CD4-positive, alpha-beta T cell treated with Interleukin-4 for 4 hours (primary cell): ENCODE measurements at places on chromosomes 3 and 15.

DNA sequence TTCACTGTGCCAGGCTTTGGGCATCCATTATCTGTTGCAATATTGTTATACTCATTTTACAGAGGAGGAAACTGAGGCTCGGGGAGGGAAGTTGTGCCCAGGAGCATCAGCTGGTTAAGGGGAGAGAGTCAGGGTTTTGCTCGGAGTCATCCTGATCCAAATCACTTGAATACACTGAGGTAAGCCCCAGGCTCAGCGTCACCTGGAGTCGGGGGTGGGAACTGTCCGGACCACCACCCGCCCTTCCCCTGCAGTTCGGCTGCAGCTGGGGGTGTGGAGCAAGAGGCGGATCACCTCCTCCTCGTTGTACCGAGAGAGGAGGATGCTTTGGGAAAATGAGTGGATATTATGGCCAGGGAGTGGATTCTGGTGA lies 646 bp downstream of the HRH1 start:
- DNase-seq: no peak

GRCh38 chr15:78991476-78991875 lies 46.6 kb upstream of the CTSH start:
- no peak for DNase-seq

DNA sequence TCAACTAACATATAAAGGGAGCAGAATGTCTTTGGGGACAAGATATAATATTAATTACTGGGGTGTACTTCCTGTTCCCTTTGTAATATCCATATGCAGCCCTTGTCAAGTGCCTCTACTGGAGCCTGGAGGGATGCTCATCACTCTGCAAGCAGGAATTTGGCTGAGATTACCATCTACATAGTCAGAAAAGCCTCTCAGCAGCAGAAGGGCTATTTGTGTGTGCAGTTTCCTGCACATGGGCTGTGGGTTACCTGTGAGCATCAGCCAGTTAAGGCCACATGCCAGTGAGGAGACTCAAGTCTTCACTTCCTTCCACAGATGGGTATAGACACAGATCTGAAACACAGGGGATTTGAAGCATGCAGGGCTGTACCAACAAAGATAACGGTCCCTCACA lies 278.1 kb upstream of the PLSCR5 start:
- no peak for DNase-seq

- no peak for DNase-seq
Observed at GRCh38 chr3:194602669-194603171, 30.5 kb downstream of the TMEM44 start.

DNA sequence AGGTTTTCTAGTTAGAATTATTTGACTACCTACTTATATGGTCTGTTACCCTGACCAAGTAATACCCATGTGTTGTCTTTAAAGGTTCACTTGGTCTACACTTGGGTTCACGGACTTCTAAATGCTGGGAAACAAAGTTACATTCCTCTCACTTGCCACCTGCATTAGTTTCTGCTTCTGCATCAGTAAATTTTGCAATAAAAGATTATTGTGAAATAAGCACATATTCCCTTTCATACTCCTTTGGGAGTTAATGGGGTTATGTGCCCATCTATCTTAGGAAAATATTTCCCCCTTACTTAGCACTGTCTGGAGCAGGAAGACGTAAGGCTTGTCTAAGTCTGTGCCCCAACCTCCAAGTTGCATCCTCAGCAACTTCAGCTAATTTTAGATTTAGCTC lies 160.7 kb downstream of the FRMD5 start:
- DNase-seq: no peak

- no peak for DNase-seq
Observed at GRCh38 chr3:23276913-23277658, 74.0 kb downstream of the UBE2E2 start.

DNA sequence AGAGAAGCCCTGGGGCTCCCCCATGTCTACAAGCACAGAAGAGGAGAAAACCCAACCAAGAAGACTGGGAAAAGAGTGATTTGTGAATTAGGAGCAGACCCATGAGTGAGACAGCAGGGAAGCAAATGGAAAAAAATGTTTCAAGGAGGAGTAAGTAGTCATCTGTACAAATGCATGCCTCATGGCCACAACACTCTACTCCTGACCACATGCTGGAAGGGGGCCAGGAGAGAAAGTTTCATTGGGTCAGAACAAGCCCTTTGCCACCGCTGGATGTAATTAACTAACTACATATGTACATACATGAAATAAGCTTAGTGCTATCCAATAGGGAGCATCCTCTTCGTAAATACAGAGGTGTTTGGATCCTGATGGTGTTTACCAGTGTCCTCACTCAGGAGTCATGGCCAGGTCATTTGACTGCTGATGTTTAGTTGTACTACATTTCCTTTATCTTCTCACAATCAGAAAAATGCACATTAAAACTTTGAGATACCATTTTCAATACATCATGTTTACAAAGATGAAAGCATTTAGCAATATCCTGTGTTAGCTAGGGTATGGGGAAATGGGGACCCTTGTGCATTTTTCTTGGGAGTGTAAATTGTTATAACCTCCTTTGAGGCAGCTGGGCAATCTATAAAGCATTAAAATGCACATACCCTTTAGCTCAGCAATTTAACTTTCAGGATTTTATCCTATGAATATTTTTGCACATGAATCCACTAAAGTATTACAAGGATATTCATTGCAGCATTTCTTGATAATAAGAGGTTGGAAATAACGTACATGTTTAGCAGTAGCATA lies 27.1 kb downstream of the CLRN1 start:
- DNase-seq: no peak

GRCh38 chr3:160546727-160547126 lies 18.6 kb downstream of the KPNA4 start:
- no peak for DNase-seq

DNA sequence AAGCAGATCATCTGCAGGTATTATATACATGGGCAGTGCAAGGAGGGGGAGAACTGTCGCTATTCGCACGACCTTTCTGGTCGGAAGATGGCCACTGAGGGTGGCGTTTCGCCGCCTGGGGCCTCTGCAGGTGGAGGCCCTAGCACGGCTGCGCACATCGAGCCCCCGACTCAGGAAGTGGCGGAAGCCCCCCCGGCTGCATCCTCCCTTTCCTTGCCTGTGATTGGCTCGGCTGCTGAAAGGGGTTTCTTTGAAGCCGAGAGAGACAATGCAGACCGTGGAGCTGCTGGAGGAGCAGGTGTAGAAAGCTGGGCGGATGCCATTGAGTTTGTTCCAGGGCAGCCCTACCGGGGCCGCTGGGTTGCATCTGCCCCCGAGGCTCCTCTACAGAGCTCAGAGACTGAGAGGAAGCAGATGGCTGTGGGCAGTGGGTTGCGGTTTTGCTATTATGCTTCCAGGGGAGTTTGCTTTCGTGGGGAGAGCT lies 639 bp downstream of the MKRN3 start:
- peak; percentile 28 for DNase-seq

DNA sequence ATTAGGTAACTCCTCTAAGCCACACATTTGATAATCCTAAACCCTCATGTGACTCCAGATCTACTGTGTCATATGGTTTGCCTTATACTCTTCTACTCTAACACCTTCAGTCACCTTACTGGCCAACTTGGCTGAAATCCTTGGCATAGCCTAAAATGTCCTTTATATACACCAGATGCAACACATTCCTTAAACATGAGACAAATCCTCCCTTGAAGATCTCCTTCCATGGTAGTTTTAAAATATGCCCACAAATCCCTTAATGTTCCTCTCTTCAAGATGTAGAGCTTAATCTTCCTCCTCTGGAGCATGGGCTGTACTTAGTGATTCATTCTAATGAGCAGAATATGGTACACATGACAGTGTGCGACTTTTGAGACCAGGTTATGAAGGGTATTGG lies 238.9 kb downstream of the SUCLG2 start:
- no peak for DNase-seq

DNA sequence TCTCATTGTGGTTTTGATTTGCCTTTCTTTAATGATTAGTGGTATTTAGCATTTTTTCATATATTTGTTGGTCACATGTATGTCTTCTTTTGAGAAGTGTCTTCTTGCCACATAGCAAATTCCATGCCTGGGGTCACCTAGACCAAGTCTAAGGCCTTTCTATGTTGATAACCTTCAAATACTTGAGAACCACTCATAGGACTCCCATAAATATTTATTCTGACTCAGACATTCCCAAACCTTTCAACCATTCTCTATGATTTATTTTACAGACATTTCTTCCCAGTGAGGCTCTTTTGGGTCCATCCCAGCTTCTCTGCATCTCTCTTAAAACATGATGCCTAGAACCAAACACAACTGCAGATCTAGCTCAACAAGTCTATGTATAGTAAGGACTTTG lies 69.2 kb downstream of the ATP8B4 start:
- no peak for DNase-seq

- DNase-seq: peak; percentile 1
Observed at GRCh38 chr3:127226946-127227842, 34.3 kb downstream of the PRR23E start.

- DNase-seq: no peak
Observed at GRCh38 chr3:190096345-190096744, 24.4 kb downstream of the P3H2 start.

DNA sequence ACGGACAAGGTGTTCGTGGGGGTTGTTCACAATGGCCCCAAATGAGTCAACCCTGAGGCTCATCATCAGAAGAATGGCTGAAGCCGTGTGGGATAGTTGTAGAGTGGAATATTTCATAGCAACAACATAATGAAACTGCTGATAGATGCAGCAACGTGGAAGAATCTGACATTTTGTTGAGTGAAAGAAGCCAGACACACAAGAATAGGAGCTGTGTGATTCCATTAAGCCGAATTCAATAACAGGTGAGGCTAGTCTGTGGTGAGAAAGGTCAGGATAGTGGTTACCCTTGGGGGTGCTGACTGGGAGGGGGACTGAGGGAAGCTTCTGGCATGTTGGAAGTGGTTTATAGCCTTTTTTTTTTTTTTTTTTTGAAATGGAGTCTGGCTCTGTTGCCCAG lies 144.0 kb downstream of the SMAD6 start:
- no peak for DNase-seq

DNA sequence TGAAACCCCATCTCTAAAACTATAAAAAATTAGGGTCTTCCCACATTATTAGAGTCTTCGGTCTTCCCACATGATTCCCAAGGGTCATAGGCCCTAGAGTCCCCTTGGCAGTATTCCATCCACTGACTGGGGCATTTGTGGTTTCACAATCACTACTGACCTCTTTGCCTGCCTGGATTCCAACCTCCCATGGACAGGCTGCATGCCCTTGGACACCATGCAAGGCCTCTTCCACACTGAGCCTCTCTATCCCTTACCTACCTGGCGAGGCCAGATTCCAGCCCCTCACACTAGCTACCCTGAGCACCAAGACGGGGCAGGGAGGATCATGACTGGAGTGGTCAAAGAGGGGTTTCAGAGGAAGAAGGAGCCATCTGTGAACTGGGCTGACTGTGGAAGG lies 64.4 kb downstream of the SRGAP3 start:
- DNase-seq: no peak

GRCh38 chr3:197896421-197896820 lies 53.6 kb upstream of the RPL35A start:
- no peak for DNase-seq

- DNase-seq: peak; percentile 25
Observed at GRCh38 chr15:91307601-91308000, 207.5 kb downstream of the SV2B start.

DNA sequence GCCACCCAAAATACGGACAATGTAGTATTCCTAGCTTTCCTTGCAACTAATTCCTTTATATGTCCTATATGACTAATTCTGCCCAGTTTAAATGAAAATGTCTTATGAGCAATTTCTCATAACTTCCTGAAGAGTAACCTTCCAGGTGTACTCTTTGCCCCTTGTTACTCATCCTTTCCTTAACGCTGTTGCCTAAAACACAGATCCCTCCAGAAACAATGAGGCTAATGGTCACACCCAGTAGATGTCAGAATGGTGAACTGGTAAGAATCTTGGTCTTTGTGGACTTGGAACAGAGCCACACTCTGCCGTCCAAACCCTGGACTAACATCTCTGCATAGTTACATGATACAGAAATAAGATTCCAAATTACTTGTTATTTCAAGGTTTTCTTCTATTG lies 497.9 kb downstream of the IGSF11 start:
- DNase-seq: no peak

GRCh38 chr3:112639455-112640225 lies 1.3 kb downstream of the CCDC80 start:
- no peak for DNase-seq

- no peak for DNase-seq
Observed at GRCh38 chr15:33448151-33448550, 137.4 kb downstream of the RYR3 start.

- no peak for DNase-seq
Observed at GRCh38 chr3:190076601-190077394, 43.9 kb downstream of the P3H2 start.

- DNase-seq: no peak
Observed at GRCh38 chr3:64489361-64490044, 198.3 kb downstream of the ADAMTS9 start.

- no peak for DNase-seq
Observed at GRCh38 chr3:150370122-150370602, 37.9 kb upstream of the TSC22D2 start.

GRCh38 chr3:51729042-51729633 lies 22.3 kb downstream of the GRM2 start:
- DNase-seq: no peak

DNA sequence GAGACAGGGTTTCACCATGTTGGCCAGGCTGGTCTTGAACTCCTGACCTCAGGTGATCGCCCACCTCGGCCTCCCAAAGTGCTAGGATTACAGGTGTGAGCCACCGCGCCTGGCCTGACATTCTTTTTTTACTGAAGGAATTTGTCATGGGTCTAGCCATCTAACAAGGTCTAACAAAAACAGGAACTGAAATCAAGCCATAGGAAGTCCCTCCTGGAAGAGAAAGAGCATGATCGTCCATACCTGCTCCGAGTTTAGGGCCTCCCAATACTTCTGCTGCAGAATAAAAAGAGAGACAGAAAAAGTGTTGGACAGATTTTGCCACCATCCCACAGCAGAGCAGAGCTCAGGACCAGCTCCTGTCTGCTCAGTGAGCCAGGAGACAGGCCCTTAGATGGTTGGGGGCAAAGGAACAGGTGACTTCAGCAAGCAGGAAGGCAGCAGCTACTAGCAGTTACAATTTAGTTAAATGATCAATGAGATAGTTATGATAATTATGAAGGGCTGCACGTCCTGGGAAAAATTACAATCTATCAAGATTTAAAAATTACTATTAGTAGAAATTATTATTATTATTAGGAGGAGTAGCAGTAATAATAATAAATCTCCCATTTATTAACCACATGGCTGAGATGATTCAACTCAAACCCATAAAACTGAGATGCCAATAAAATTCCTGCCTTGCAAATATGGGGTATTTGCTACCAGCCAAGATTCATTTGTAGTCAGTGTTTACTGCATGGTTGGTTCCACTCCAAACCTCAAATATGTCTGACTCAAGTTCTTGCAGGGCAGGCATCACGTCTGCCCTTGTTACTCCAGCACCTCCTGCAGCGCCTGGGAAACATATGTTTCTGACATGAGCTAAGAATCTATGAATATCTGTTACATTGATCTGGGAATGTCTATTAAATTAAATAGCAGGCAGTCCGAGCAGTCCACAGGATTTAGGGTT lies 40.1 kb downstream of the TMEM44 start:
- DNase-seq: no peak

- no peak for DNase-seq
Observed at GRCh38 chr3:184459355-184459754, 79.5 kb downstream of the CHRD start.
